ENCODE measurements at places on chromosomes 3 and 15. TPM values are rescaled to one million over a fixed set of nuclear protein-coding genes. Genes with fewer than 3 reads are reported as not detected.

LYSMD2 gene
- total RNA-seq: 2.9 TPM

DNA sequence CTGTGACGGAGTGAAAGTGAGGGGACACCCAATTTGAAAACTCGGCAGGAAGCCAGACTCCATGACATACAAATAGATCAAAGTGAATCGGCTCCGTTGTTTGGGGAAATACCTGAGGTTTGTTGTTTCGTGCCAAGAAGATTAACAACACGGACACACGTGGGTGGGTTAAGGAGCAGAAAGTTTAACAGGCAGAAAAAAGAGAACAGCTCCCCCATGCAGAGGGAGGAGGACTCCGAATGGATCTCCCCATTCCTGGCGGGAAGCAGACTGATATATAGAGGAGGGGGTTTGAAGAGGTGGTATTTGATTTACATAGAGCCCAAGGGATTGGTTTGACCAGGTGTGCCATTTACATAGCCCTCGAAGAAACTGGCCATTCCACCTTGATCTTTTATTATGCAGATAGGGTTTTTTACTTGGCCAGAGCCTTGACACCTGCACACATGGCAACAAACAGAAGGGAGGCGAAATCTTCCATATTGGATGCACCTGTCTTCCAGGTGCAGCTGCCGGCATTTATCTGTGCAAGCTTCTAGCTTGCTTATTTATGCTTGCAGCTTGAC lies 4.8 kb upstream of the SACM1L start:
- no peak overlapping the region for H3K27ac ChIP-seq
- no peaks in the 10 kb centered on the region for H3K27me3 ChIP-seq
- H3K4me1 ChIP-seq: no peaks in the 10 kb centered on the region
- no peak for DNase-seq
- H3K36me3 ChIP-seq: no peaks in the 10 kb centered on the region
- H3K4me3 ChIP-seq: no peak overlapping the region

DNA sequence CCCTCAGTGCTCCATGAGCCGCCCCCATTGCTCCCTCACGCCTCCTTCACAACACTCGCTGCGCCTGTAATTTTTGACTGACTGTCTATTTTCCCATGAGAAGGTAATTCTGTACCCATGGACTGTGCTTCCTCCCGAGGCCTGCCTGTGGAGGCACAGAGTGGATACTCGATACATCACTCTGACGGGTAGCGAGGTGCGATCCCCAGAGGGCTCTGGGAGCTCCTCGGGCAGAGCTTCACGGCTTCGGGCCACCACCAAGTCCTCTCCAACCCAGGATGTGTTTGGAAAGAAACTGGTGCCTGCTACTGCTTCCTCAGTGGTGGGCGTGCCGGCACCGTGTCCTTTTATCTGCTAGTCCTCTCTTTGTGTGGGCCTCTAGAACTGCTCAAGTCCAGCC lies 108.6 kb upstream of the DLG1 start:
- H3K27ac ChIP-seq: no peak overlapping the region
- peaks cover 19% of the 10 kb centered on the region for H3K4me1 ChIP-seq
- H3K36me3 ChIP-seq: no peaks in the 10 kb centered on the region
- no peak for DNase-seq
- H3K27me3 ChIP-seq: no peaks in the 10 kb centered on the region
- H3K4me3 ChIP-seq: no peak overlapping the region

FSIP1 gene
- 0.87 TPM for total RNA-seq

LINS1 gene
- 27.8 TPM for total RNA-seq

- no peak for DNase-seq
- peaks cover 4% of the 10 kb centered on the region for H3K4me1 ChIP-seq
- H3K36me3 ChIP-seq: no peaks in the 10 kb centered on the region
- no peaks in the 10 kb centered on the region for H3K27me3 ChIP-seq
- H3K4me3 ChIP-seq: no peak overlapping the region
Observed at GRCh38 chr3:42661593-42662022, 8.1 kb downstream of the ZBTB47 start.

- DNase-seq: no peak
- H3K27me3 ChIP-seq: no peaks in the 10 kb centered on the region
- H3K27ac ChIP-seq: no peak overlapping the region
- no peaks in the 10 kb centered on the region for H3K36me3 ChIP-seq
Observed at GRCh38 chr3:8210882-8211341, 290.7 kb upstream of the LMCD1 start.

DNA sequence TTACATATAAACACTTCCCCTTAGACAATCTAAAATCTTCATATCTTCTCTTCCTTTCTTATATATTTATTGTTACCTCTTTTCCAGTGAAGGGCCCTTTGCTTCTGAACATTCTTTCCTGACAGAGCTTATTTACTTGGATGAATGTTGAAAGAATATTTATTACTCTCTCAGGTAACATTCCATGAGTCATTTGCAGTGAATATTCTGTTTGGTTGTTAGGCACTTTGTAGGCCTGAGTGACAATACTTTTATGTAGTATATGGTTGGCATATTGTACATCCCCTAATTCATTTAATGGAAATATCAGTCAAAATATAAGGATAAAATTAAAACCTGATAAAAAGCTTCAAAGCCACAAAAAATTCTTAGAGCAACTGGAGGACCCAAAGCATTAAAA lies 260.9 kb upstream of the KCNMB2 start:
- H3K36me3 ChIP-seq: no peaks in the 10 kb centered on the region
- no peak overlapping the region for H3K27ac ChIP-seq
- no peak overlapping the region for H3K4me3 ChIP-seq
- H3K4me1 ChIP-seq: no peaks in the 10 kb centered on the region

THRB gene
- not detected for total RNA-seq

GRCh38 chr3:101803173-101803782 lies 24.3 kb downstream of the NXPE3 start:
- no peak overlapping the region for H3K4me3 ChIP-seq
- H3K27me3 ChIP-seq: no peaks in the 10 kb centered on the region
- no peaks in the 10 kb centered on the region for H3K4me1 ChIP-seq

DNA sequence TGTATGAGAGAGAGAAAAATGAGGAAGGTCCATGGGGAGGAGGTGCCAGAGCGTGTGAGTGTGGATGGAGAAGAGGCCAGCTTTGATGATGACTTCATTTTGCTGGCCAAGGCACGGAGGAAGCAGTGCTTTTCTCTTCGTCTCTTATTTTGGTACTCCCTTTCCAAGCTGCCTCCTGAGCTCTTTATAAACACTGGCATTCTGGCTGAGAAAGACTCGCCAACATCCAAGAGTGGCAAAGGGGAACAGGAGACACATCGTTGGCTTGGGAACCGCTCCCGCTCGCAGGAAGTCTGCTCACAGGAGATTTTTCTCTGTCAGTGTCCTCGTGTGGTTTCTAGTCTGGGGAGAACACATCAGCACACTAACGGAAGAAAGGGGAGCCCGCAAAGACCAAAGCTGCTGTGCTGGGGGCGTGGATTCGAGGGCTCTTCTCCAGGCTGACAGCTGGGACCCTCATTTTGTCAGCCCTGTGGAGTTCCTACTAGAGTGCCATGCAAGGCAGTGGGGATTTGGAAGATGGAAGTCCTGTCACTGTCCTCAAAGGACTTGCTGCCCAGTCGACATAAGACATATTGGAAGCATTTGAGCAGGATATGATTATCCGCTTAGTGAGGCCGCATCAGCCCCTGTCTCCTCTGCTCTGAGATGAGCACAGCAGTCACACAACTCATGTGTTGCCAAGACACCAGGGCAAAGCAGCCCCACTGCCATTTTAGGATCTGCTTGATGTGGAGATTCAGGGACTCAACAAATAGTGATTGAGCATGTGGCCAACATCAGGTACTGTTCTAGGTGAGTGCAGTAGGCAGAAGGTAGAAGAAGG lies 8.0 kb upstream of the SEMA4B start:
- H3K27ac ChIP-seq: no peak overlapping the region
- H3K4me1 ChIP-seq: no peaks in the 10 kb centered on the region
- H3K36me3 ChIP-seq: no peaks in the 10 kb centered on the region
- DNase-seq: no peak
- no peak overlapping the region for H3K4me3 ChIP-seq
- H3K27me3 ChIP-seq: 0 out of 2 replicates have a peak, but pooled peaks cover 4% of the 10 kb centered on the region

DNA sequence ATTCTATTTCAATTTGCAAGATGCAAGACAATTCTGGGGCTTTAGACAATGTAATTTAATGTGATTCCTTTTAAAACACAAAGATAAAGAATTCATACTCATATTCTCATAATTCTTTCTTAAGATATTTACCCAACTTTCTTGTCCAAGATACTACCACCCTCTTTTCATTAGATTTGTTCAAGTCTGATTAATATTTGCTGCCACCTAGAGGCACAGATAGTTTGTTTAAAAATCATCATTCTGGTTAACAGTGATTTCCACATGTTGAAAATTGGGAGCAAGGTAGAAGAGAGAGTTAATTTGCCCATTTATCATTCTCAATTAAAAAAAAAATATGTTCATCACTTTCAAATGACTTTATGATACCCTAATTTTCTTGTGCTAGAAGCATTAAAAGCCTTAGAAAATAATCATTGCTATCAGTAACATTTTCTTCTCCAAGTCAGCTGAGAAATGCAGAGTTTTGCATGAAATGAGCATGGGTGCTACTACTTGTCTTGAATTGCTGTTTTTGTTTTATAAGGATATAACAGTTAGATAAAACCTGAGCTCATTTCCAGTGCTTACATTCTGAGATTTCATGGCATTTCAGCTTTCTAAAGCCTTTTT lies 11.6 kb downstream of the TAMM41 start:
- no peaks in the 10 kb centered on the region for H3K27me3 ChIP-seq
- no peak for DNase-seq
- H3K27ac ChIP-seq: no peak overlapping the region
- peaks cover 24% of the 10 kb centered on the region for H3K36me3 ChIP-seq
- H3K4me1 ChIP-seq: no peaks in the 10 kb centered on the region
- H3K4me3 ChIP-seq: no peak overlapping the region

GRCh38 chr3:39292961-39293360 lies 13.1 kb upstream of the CX3CR1 start:
- no peaks in the 10 kb centered on the region for H3K36me3 ChIP-seq
- no peaks in the 10 kb centered on the region for H3K27me3 ChIP-seq
- DNase-seq: no peak
- H3K27ac ChIP-seq: no peak overlapping the region
- H3K4me1 ChIP-seq: no peaks in the 10 kb centered on the region

- H3K4me1 ChIP-seq: peaks cover 4% of the 10 kb centered on the region
- H3K4me3 ChIP-seq: no peak overlapping the region
- no peaks in the 10 kb centered on the region for H3K27me3 ChIP-seq
- peaks cover 28% of the 10 kb centered on the region for H3K36me3 ChIP-seq
- DNase-seq: no peak
Observed at GRCh38 chr3:197104738-197105137, 75.1 kb upstream of the MELTF start.

DNA sequence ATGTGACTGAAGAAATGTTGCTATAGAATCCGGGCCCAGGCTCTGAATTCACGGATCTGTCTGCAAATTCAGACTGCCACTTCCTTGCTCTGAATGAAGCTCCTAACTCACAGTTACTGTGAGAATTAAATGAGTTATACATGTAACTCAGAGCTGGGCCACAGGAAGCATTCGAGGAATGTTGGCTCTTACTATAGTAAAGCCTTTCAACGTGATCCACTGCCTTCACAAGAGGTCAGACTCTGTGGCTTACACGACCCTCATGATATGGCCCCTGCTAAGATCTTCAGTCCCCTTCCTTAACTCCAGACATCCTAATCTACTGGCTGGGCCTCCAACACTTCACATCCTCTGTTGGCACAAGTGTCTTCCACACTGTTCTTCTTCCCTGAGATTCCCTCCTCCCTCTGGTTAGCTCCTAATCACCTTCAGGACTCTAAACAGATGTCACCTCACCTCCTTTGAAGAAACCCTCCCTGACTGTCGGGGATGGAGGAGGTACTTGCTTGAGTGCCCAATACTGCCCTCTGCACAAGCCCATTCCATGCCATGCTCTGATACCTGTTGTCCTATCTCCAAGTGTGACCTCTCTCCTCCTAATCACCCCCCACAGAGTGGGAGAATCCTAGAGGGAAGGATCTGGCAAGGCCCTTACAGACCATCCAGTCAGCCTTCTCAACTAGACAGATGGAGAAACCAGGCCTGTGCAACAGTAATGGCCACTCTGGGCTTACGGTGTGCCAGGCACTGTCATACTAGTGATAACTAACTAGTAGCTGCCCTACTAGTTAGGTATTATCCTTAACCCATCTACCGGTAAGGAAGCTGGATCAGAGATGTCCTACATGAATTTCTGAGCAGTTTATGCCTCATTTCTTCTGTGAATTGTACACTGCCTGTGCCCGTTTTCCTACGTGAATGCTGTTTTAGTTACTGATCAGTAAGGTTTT lies 1.3 kb downstream of the ACTR8 start:
- no peak for DNase-seq
- H3K27ac ChIP-seq: peak overlapping the region; percentile 83
- peak overlapping the region; percentile 98 for H3K4me3 ChIP-seq
- H3K4me1 ChIP-seq: no peaks in the 10 kb centered on the region
- peaks cover 33% of the 10 kb centered on the region for H3K36me3 ChIP-seq
- H3K27me3 ChIP-seq: no peaks in the 10 kb centered on the region

GRCh38 chr3:122555275-122556071 lies 8.6 kb downstream of the PARP9 start:
- H3K4me1 ChIP-seq: no peaks in the 10 kb centered on the region
- H3K27me3 ChIP-seq: no peaks in the 10 kb centered on the region
- H3K36me3 ChIP-seq: no peaks in the 10 kb centered on the region
- no peak overlapping the region for H3K4me3 ChIP-seq
- H3K27ac ChIP-seq: no peak overlapping the region

GRCh38 chr3:79255702-79256101 lies 512.1 kb downstream of the ROBO1 start:
- no peak overlapping the region for H3K4me3 ChIP-seq
- no peak for DNase-seq
- no peaks in the 10 kb centered on the region for H3K27me3 ChIP-seq
- H3K27ac ChIP-seq: no peak overlapping the region
- H3K36me3 ChIP-seq: no peaks in the 10 kb centered on the region
- H3K4me1 ChIP-seq: no peaks in the 10 kb centered on the region

- no peak overlapping the region for H3K4me3 ChIP-seq
- H3K4me1 ChIP-seq: no peaks in the 10 kb centered on the region
- no peaks in the 10 kb centered on the region for H3K27me3 ChIP-seq
- no peak overlapping the region for H3K27ac ChIP-seq
Observed at GRCh38 chr3:71389911-71390573, 193.5 kb downstream of the FOXP1 start.

DNA sequence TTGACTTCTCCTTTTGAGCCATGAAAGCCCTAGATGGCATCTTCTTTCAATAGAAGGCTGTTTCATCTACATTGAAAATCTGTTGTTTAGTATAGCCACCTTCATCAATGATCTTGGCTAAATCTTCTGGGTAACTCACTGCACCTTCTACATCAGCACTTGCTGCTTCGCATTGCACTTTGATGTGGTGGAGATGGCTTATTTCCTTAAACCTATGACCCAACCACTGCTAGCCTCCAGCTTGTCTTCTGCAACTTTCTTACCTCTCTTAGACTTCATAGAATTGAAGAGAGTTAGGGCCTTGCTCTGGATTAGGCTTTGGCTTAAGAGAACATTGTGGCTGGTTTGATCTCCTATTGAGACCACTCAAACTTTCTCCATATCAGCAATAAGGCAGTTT lies 189.8 kb downstream of the PLCL2 start:
- H3K4me1 ChIP-seq: peaks cover 4% of the 10 kb centered on the region
- no peaks in the 10 kb centered on the region for H3K27me3 ChIP-seq
- no peak overlapping the region for H3K27ac ChIP-seq

CFAP92 gene
- not detected for total RNA-seq

ZNF501 gene
- total RNA-seq: 1.8 TPM
